ENCODE measurements at places on chromosomes 3 and 15. TPM values are rescaled to one million over a fixed set of nuclear protein-coding genes. Genes with fewer than 3 reads are reported as not detected.
A peak's percentile ranks its signal among the peaks of the same experiment; 100 is the strongest.

- no peaks in the 10 kb centered on the region for H3K4me1 ChIP-seq
- no peak for DNase-seq
- H3K27ac ChIP-seq, result no peak overlapping the region
- no peaks in the 10 kb centered on the region for H3K27me3 ChIP-seq
- H3K4me3 ChIP-seq, result no peak overlapping the region
Measured at GRCh38 chr3:3744826-3745225, 54.4 kb upstream of the LRRN1 start.

GRCh38 chr3:159859424-159859823, 129.2 kb upstream of the IL12A start:
- no peaks in the 10 kb centered on the region for H3K36me3 ChIP-seq
- H3K27ac ChIP-seq, result no peak overlapping the region
- H3K4me3 ChIP-seq, result no peak overlapping the region
- no peaks in the 10 kb centered on the region for H3K4me1 ChIP-seq
- DNase-seq, result no peak

DNA sequence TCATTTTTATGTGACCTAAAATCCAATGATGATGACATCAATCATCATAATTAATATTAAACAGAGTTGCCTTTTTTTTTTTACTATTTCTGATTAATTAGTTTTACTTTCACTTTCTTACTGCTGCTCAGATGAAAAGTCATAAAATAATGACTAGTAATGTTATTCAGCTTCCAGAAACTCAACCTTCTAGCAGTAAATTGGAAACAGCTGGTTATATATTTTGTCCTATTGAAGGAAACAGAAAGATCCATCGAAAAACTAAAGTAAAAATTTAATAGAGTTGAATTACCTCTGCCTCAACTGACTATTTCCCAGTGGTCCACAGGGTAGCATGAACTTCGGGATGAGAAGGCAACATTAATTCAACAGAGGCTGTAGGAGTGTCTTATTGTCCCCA, 107.1 kb upstream of the PTX3 start:
- H3K27ac ChIP-seq, result no peak overlapping the region
- no peak for DNase-seq
- H3K4me1 ChIP-seq, result no peaks in the 10 kb centered on the region
- no peaks in the 10 kb centered on the region for H3K36me3 ChIP-seq
- H3K4me3 ChIP-seq, result no peak overlapping the region
- H3K27me3 ChIP-seq, result no peaks in the 10 kb centered on the region

DNA sequence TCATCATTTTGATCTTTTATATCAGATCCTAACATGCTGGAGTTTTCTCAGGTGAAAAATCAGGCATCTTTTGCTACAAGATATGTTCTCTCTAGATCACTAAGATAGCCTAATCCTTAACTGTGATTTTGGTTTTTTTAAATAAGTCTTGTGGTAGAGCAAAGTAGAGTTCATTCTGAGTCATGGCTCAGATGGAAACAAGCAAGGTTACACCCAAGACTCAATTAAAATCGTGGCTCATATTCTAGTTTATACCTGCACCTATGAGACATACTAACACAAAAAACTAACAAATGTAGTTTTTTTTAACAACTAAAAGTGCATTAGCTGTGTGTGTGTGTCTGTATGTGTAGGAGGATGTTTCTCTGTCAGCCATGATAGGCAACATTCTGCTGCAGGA, 428.2 kb downstream of the NLGN1 start:
- no peak overlapping the region for H3K4me3 ChIP-seq
- H3K36me3 ChIP-seq, result no peaks in the 10 kb centered on the region
- DNase-seq, result no peak
- no peaks in the 10 kb centered on the region for H3K4me1 ChIP-seq
- no peak overlapping the region for H3K27ac ChIP-seq

- H3K36me3 ChIP-seq, result no peaks in the 10 kb centered on the region
- H3K27ac ChIP-seq, result peak overlapping the region; percentile 52
- no peaks in the 10 kb centered on the region for H3K27me3 ChIP-seq
- no peak overlapping the region for H3K4me3 ChIP-seq
- DNase-seq, result no peak
Measured at GRCh38 chr3:141093397-141093796, 42.2 kb downstream of the SPSB4 start.

DNA sequence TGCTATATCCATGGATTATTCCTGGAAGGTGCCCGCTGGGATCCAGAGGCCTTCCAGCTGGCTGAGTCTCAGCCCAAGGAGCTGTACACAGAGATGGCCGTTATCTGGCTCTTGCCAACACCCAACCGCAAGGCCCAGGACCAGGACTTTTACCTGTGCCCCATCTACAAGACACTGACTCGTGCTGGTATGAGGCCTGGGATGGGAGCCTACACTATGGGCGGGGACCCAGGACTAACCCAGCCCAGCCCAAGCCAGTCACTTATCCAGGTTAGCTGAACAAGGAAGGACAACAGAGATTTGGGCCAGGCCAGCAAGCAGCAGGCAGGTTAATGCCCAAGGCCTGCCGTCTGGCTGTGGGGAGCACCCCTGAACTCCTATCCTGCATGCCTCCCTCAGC, 45.3 kb downstream of the SEMA3G start:
- no peak for DNase-seq
- H3K36me3 ChIP-seq, result peaks cover 14% of the 10 kb centered on the region
- peaks cover 11% of the 10 kb centered on the region for H3K4me1 ChIP-seq
- H3K27ac ChIP-seq, result no peak overlapping the region
- no peaks in the 10 kb centered on the region for H3K27me3 ChIP-seq

- H3K36me3 ChIP-seq, result no peaks in the 10 kb centered on the region
- DNase-seq, result no peak
- H3K27me3 ChIP-seq, result no peaks in the 10 kb centered on the region
- H3K27ac ChIP-seq, result no peak overlapping the region
Measured at GRCh38 chr3:355622-356021, 159.1 kb downstream of the CHL1 start.

The DPPA2 gene
- not detected for total RNA-seq

The ATP13A5 gene
- not detected for total RNA-seq
